Esophagus mucosa (tissue), 1 donor: ENCODE measurements at places on chromosomes 5 and 9.
A peak's percentile ranks its signal among the peaks of the same experiment; 100 is the strongest.

GRCh38 chr5:142609142-142609541, 76.7 kb downstream of the FGF1 start:
- ATAC-seq = no peak

DNA sequence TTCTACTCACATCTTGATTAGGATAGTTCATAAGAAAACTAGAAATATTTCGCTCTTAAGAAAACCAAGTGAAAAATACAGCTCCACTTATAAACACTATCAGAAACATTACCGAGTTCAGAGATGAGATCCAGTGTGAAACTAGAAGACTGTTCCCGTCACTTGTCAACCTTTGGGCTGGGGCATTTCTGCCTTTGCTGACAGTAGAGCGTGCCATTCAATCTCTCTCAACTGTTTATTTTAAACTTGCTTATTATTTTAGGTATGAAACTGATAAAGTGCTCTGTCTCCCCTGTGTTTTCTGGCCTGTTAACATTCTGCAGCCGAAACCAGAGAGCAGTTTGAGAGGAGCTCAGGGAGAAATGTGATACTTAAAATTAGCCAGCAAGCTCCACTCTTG, 16.7 kb downstream of the MRRF start:
- no peak for ATAC-seq

GRCh38 chr5:181005791-181006190, 17.1 kb downstream of the BTNL3 start:
- ATAC-seq = no peak

DNA sequence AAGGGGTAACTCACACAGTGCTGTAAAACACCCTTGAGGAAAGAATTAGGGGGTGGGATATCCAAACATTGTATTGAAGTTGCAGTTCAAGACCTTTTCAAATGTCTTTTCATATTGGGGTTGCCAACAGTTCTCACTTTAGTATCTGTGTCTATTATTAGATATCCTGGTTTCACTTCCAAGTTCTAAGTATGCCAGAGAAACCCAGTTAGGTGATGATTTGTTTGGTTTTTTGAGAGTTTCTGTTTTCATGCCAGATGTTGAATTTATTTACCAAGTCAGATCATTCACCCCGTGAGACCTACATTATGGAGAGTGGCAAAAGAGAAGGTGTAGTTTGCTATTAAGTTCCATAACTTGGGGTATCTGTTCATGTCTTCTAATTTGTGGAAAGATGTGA, 64.5 kb downstream of the C9orf152 start:
- peak; percentile 17 for ATAC-seq

- no peak for ATAC-seq
Measured at GRCh38 chr5:66354422-66354821, 210.3 kb downstream of the SREK1 start.

GRCh38 chr5:172199446-172199845, 5.5 kb downstream of the EFCAB9 start:
- no peak for ATAC-seq
